IMR-90 (cell line): ENCODE measurements at places on chromosomes 1 and 21. TPM values are rescaled to one million over a fixed set of nuclear protein-coding genes. Genes with fewer than 3 reads are reported as not detected.

DNA sequence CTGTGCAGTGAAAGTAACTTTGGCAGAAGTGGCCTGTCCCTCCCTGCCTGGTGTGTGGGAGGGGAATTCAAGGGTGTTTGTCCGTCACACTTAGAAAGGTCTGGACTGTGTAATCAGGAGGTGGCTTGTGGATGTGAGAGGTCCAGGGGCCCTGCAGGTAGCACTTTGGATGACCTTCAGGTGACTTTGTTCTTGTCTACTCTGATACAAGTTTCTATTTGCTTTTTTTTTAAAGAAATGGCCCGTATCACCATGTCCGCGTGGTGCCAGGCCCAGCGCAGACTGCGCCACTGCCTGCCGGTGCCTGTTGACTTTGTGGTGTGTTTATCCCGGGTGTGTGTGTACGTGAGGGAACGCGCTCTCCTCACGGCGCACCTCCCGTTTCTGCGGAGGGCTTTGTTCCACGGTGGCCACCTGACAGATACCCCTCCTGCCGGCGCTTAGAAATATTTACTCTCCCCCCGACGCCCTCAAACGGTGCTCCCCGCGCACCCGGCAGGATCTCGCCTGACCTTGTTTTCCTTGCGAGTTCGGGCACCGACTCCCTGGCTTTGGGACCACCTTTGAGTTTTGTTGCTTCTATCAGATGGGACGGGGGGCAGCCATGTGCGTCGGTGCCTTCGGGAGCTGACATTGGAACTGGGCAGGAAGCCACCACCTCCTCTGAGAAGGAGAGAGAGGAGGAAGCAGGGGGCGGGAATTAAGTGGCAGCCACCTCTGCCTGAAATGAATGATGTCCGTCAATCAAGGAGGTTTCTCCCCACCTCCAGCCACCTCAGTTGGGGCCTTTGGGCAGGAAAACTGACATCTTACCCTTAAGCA lies 119.4 kb downstream of the PRDM16 start:
- no peak for DNase-seq

- DNase-seq = no peak
These were observed 182.4 kb downstream of the MIS18A start for GRCh38 chr21:32096411-32096810.

GRCh38 chr1:60113596-60113995 lies 40.0 kb upstream of the C1orf87 start:
- no peak for DNase-seq

- no peak for DNase-seq
These were observed 185.3 kb downstream of the AK5 start for GRCh38 chr1:77467021-77467595.

DNA sequence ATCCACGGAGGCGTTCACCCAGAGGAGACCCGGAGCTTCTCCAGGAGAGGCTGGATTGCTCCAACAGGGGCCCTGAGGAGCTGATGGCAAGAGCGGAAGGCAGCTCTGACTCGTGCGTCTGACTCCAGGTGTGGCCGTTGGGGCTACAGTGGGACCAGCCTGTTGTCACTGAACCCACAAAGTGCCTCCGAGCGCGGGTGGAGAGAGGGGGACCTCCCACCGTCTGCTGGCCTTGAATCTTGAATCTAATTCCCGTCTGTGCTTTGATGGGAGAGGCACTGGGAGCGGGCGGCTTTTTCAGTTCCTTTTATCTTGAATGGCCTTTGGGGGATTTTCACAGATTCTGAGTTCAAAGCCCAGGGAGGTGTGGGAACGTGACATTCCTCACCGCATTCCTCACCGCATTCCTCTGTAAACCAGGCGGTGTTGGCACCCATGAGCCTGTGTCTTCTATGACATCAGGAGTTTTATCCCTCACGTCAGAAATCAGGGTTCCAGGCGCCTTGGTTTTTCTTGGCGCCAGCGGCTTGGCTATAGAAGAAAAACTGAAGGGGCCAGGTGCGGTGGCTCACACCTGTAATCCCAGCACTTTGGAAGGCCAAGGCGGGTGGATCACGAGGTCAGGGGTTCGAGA lies 39.2 kb upstream of the COL18A1 start:
- DNase-seq = peak; percentile 68

- DNase-seq = no peak
These were observed 68.1 kb upstream of the RRP15 start for GRCh38 chr1:218217040-218217439.

- DNase-seq = no peak
These were observed 192.9 kb downstream of the PCP4 start for GRCh38 chr21:40060083-40060677.

GRCh38 chr21:34630536-34631143 lies 15.7 kb upstream of the RCAN1 start:
- DNase-seq = peak; percentile 60

DNA sequence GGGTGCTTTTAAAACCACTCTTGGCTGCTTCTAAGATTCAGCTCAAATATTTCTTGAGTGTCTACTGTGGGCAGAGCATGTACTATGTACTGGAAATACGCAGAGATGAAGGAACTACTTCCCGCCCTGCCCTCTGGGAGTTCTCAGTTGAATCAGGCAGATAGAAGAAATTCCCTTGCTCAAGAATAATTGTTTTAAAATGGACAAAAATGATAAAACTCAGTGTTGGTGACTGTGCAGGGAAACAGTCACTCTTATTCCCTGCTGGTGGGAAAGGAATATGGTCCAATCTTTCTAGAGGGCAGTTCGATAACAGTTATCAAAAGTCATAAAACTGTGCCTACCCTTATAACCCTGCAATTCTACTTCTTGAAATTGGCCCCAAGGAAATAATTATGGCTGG lies 16.9 kb upstream of the GRHL3 start:
- no peak for DNase-seq

DNA sequence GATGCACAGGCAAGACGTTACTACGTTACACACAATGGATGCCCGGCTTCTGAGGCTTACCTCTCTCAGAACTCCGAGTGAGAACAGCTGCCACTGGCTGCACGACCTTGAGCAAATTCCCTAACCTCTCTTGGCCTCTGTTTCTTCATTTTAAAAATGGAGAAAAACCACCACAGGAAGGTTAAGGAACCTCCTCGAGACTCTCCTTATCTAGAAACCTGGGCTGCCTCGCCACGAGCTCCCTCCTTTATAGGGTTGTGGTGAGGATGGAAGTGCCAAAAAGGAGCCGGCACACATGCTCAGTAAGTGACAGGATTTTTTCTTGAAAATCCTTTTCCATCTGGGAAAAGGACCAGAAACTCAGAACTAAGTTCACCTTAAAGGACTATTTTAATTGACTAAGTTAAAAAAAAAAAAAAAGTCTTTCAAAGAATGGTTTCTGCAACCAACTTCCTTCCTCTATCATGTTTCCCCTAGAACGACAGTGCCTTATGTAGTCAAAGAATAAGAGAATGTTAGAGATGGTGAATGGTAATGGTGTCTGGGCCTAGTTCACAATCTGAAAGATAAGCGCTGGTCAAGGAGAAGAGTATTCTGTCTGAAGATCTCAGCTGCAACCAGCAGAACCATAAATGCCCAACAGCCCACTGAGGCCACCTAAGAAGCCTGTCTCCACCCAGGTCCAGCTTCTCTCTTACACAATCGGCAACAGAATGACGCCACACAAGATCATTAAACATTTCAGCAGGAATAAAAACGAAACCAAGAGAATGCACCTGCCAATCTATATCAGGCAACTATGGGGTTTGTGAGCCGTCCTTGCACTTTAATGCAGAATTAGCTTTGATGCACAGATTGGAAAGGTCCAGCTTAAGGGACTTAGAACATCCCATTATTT lies 64.9 kb downstream of the SLC45A1 start:
- no peak for DNase-seq

- DNase-seq = no peak
These were observed 822 bp upstream of the ELOVL1 start for GRCh38 chr1:43368646-43369020.

DNA sequence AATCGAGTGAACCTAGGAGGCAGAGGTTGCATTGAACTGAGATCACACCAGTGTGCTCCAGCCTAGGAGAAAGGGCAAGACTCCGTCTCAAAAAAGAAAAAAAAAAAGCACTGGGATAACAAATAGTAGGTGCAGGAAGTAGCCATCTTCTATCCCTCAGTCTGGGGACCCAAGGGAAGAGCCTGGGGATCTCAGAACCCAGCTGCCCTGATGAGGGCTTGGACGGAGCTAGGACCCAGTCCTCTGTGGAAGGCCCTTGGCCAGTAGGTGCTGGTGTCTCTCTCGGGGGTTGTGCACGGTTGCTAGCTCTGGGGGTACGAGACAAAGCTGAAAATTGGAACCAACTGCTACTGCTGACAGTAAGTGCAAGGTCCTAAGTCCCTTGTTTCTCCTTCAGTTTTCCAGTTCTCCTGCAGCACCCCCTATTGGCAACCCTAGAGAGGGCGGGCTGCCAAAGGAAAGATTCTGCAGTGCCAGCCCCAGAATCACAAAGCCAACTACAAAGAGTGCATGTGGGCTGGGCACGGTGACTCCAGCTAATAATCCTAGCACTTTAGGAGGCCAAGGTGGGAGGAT lies 57.6 kb upstream of the KIF1B start:
- DNase-seq = peak; percentile 48

- no peak for DNase-seq
These were observed at the start of gene CATSPER4 for GRCh38 chr1:26190373-26190987. CATSPER4 (plus strand) TSS chr1:26190602; CDS start chr1:26190628, 26 bp downstream.

DNA sequence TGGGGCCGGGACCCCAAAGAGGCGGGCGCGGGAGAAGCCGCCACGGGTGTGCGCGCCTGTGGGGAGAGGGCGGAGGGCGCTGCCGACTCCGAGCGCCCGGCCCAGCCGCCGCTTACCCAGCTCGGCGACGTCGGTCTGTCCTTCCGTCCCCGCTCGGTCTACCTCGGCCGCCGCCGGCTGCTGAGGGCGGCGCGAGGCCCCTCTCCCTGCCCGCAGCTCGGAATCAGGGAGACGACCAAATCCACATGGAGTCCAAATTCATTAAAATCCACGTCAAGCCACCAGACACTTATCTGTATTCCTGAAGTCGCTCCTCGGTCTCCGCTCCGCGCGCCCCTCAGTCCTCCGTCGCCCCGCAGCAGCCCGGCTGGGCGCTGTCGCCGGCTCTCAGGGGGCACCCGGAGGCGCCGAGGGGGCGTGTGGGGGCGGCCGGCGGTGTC lies 637 bp downstream of the PLXNA2 start:
- DNase-seq = no peak

DNA sequence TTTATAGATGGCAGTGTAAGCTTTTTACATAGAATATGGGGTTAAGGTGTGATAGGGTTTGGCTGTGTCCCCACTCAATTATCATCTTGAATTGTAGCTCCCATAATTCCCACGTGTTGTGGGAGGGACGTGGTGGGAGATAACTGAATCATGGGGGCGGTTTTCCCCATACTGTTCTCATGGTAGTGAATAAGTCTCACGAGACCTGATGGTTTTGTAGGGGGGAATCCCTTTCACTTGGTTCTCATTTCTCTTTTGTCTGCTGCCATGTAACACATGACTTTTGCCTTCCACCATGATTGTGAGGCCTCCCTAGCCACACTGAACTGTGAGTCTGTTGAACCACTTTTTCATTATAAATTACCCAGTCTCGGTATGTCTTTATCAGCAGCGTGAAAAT lies 290.3 kb upstream of the B3GALT2 start:
- no peak for DNase-seq

DNA sequence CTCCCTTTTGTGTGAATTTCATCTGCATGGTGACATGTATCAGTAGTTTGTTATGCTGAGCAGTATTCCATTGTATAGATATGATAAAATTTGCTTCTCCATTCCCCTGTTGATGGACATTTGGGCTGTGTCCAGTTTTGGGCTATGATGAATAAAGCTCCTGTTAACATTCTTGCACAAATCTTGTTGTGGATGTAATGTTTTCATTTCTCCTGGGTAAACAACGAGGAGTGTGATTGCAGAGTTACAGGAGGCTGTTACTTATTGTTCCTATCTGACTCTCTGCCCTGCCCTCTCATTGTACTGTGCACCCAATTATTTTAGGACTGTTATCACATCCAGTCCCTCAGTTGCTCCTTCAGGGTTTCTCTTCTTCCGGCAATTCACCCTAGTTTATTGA lies 24.2 kb downstream of the MAPKAPK2 start:
- DNase-seq = no peak

DNA sequence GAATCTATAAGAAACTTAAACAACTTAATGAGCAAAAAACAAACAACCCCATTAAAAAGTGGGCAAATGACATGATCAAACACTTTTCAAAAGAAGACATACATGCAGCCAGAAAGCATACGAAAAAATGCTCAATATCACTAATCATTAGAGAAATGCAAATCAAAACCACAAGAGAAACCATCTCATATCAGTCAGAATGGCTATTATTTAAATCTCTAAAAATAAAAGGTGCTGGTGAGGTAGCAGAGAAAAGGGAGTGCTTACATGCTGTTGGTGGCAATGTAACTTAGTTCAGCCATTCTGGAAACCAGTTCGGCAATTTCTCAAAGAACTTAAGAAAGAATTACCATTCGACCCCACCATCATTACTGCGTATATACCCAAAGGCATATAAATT lies 147.7 kb downstream of the FAF1 start:
- no peak for DNase-seq

GRCh38 chr1:101697072-101697471 lies 299.7 kb downstream of the OLFM3 start:
- no peak for DNase-seq

- DNase-seq = no peak
These were observed 79.9 kb downstream of the DMRTA2 start for GRCh38 chr1:50343323-50343722.

DNA sequence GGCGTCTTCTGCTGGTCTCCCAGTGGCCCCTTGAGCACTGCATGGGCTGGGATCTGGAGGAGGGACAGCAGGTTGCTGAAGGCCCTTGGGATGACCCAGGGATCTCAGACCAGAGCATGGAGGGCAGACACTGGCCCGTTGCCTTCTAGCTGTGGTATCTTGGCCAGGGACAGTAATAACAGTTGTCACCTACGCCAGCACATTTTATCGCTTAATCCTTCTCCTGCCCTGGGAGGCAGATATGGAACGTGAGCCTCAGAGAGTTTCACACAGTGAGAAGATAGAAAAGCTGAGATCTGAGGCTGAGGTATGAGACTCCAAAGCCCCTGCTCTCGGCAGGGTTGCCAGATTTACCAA lies 40.1 kb upstream of the RD3 start:
- DNase-seq = no peak

DNA sequence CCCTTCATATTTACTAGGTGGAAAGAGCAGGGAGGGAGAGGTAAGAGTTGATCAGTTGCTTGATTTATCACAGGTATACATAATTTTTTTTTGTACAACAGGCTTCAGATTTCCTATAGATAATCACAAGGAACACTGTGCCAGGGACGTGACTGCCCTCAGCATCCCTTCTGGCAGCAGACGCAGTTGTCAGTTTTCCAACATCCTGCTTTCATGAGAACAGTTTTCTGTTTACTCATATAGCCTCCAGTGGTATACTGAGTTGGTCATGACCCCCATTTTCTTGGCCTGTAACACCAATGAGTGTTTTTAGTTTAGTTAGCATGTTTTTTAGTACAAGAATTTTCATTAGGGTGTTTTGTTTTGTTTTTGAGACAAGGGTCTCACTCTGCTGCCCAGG lies 37.9 kb upstream of the PTPRF start:
- DNase-seq = peak; percentile 36

GRCh38 chr1:202806845-202807450 lies 1.3 kb downstream of the KDM5B start:
- no peak for DNase-seq

GRCh38 chr1:98896711-98897445 lies 107.8 kb downstream of the PLPPR5 start:
- no peak for DNase-seq

Gene TMEM50B
- 10.9 and 21.4 TPM in 2 replicates for total RNA-seq

Gene LHX8
- total RNA-seq = not detected in 2 replicates

Gene RHBDL2
- 0.28 and 0.36 TPM in 2 replicates for total RNA-seq

Gene CCDC185
- total RNA-seq = not detected in 2 replicates

Gene SLC45A1
- 0.72 and 0.83 TPM in 2 replicates for total RNA-seq

Gene TTC39A
- 0.28 and 0.72 TPM in 2 replicates for total RNA-seq

Gene NR1I3
- not detected in 2 replicates for total RNA-seq

Gene SPATA21
- total RNA-seq = not detected in 2 replicates
